Upper lobe of right lung (tissue), 1 donor: ENCODE measurements at places on chromosomes 1 and 21. TPM values are rescaled to one million over a fixed set of nuclear protein-coding genes. Genes with fewer than 3 reads are reported as not detected.

DNA sequence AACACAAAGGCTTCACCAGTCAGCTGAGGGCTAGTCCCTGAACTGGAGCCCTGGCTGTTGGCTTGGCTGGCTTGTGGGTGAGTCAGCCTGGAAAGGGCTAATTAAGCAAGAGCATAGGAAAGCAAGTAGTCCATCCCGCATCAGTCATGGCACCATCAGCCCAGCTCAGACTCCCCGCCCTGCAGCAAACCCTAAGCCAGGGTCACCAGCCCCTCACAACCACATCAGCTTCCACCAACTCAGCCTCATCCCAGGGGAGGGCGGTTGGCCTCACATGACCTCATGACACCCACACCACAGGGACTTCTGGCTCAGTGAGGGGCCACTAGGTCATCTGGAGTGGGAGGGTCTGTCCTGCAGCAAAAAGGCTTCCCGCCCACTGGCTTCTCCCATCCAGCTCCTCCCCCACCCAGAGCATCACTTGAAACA is 7.0 kb upstream of the SPATC1L start:
- peak; percentile 36 for DNase-seq
- no peak overlapping the region for H3K4me3 ChIP-seq
- H3K27ac ChIP-seq: no peak overlapping the region
- no peaks in the 10 kb centered on the region for H3K27me3 ChIP-seq

DNA sequence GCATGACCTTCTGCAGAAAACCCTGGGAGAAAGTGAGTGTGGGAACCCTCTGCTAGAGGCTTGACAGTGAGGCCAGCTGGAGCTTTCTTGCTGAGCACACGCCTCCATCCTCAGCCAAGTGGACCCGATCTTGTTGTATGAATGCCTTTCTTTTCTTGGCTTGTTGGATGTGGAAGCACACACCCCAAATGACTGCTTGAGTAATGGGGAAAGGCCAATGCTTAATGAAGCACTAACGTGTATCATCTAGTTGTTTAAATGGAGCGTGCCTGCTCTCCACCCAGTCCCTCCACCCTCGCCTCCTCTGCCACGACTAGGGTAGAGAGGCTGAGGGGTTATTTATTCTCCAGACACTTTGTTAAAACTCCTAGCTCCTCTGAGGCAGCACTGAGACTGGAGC is 54.3 kb upstream of the IKBKE start:
- no peaks in the 10 kb centered on the region for H3K27me3 ChIP-seq
- no peak overlapping the region for H3K4me3 ChIP-seq
- no peak overlapping the region for H3K27ac ChIP-seq
- no peaks in the 10 kb centered on the region for H3K4me1 ChIP-seq
- DNase-seq: no peak
- H3K36me3 ChIP-seq: peaks cover 8% of the 10 kb centered on the region

DNA sequence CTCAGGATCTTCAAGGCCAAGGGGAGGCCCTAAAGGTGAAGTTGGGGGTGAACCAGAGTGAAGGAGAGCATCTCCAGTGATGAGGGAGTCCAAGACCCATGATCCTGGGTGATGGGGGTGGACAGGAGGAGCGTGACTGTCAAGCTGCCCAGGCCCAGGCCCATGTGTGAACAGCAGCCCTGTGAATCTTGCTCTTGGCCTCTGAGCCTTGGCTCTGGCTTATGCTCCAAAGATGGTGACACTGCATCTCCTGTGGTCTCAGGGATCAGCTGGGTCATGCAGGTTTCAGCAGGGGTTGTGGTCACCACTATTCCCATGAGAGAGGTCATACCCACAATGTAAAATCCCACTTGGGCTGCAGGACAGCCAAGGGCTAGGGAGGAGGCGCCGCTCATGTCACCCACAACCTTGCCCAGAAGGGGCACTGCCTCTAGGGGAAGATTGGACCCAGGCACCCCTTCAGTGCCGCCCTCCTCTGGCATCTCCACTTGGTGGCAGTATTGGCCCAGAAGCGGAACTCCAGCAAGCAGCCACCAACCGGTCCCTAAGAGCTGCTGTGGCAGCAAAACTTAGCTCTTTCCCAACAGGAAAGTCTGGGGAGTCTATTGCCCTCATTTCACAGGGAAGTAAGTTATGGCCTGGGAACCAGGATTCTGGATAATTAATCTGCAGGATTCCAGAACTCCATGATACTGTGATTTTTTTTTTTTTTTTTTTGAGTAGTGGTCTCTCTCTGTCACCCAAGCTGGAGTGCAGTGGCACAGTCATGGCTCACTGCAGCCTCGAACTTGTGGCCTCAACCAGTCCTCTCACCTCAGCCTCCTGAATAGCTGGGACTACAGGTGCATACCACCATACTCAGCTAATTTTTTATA is 7.5 kb upstream of the WNT3A start:
- DNase-seq: peak; percentile 85
- H3K36me3 ChIP-seq: no peaks in the 10 kb centered on the region
- H3K4me3 ChIP-seq: no peak overlapping the region
- peaks cover 22% of the 10 kb centered on the region for H3K27me3 ChIP-seq
- H3K4me1 ChIP-seq: no peaks in the 10 kb centered on the region

DNA sequence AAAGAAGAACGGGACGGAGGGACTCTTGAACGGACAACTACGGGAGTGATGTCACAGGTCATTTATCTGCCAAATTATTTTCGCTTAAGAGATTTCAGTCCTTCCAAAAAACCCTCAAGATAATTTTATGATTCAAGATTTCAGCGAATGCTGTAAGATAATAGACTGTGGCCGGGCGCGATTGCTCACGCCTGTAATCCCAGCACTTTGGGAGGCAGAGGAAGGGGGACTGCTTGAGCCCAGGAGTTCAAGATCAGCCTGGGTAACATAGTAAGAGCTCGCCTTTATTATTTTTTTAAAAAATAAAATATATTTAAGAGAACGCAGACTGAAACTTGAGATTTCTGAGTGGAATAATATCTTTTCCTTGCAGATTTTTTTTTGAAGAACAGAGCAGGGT is 609 bp downstream of the RWDD2B start:
- no peak for DNase-seq
- H3K27ac ChIP-seq: peak overlapping the region; percentile 88
- H3K36me3 ChIP-seq: no peaks in the 10 kb centered on the region

- H3K36me3 ChIP-seq: no peaks in the 10 kb centered on the region
- no peaks in the 10 kb centered on the region for H3K27me3 ChIP-seq
- no peak overlapping the region for H3K4me3 ChIP-seq
- no peak overlapping the region for H3K27ac ChIP-seq
Measured at GRCh38 chr1:199665371-199665770, 362.1 kb upstream of the NR5A2 start.

DNA sequence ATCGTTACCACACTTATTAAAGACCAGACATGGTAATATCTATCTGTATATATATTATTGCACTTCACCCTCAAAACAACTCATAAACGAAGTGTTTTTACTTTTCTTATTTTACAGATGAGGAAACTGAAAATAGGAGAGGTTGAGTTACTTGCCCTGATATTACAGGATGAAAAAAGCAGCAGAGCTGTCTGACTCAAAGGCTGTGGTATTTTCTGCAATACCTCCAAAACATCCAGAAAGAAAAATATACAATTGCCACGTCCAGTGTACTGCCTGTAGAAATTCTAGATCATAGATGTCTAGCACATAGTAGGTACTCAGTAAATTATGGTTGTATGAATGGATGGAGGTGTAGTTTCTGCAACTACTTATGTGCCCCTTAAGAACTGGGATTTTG is 5.2 kb upstream of the TARBP1 start:
- DNase-seq: no peak
- no peak overlapping the region for H3K27ac ChIP-seq
- no peaks in the 10 kb centered on the region for H3K27me3 ChIP-seq
- H3K4me3 ChIP-seq: no peak overlapping the region

The INTS7 gene
- total RNA-seq: 15.9 TPM

DNA sequence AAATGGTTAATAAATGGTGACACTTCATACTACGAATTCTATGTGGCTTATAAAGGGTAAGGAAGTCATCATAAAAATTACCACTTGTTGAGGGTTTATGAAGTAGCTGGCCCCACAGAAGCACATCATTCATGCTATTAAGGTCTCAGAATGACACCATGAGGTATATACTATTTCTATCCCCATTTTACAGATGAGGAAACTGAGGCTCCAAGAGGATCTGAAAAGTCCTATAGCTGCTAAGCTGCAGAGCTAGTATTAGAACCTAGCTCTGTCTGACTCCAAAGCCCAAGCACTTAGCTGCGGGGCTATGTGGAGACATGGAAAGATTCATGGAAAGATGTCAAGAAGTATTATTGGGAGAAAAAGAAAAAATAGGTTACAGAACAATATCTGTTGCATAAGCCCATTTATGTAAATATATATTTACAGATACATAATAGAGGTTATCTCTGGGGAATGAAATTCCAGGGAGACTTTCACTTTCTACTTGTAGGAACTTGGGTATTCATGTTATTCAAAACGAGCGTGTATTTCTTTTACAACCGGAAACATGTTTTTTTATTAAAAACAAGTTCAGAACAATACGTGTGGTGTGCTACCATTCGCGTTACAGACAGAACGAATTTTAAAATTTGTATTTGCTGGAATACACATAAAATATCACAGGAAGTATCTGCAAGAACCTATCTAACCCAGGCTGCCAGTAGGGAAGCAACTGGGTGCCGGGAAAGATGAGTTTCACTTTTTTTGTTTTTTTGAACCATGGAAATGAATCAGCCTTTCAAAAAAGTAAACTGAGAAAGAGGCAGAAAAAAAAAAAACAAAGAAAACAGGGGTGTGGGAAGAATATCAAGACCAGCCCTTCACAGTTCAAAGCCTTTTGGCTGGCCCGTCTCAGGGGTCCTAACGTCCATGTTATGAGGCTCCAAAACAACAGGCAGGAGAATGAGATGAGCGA is 13.4 kb downstream of the SPOCD1 start:
- H3K4me3 ChIP-seq: peak overlapping the region; percentile 33
- peaks cover 5% of the 10 kb centered on the region for H3K27me3 ChIP-seq
- H3K27ac ChIP-seq: no peak overlapping the region
